Panc1 (cell line): ENCODE measurements at places on chromosomes 12 and 14. TPM values are rescaled to one million over a fixed set of nuclear protein-coding genes. Genes with fewer than 3 reads are reported as not detected.
A peak's percentile ranks its signal among the peaks of the same experiment; 100 is the strongest.

DNA sequence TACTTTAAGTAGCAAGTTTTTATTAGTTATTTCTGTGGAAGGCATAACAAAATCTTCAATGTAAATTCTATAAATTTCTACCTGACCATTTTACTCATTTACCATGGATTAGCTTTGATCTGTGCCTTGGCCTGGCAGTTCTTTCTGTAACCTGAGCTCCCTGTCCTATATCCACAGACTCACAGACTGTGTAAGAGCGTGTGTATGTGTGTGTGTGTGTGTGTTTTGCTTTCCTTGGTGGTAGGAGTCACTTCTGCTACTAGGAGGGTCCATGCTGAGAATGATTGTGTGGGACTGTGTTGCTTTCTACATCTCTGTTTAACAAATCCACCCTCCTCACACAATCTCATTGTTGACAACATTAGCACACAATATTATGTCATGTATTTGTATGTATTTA is 221.2 kb upstream of the PELI2 start:
- no peaks in the 10 kb centered on the region; the same call in 1 of the 2 replicates for H3K27me3 ChIP-seq
- H3K4me1 ChIP-seq: no peaks in the 10 kb centered on the region
- no peak for DNase-seq
- H3K27ac ChIP-seq: no peak overlapping the region

GRCh38 chr14:67738740-67739504 is 37.2 kb downstream of the RDH12 start:
- no peaks in the 10 kb centered on the region for H3K4me1 ChIP-seq
- no peaks in the 10 kb centered on the region for H3K27me3 ChIP-seq
- no peak for DNase-seq
- no peak overlapping the region for H3K27ac ChIP-seq
- no peak overlapping the region for H3K4me3 ChIP-seq

- H3K4me1 ChIP-seq: no peaks in the 10 kb centered on the region
- H3K36me3 ChIP-seq: no peaks in the 10 kb centered on the region
- no peak for DNase-seq
- no peaks in the 10 kb centered on the region for H3K27me3 ChIP-seq
- H3K27ac ChIP-seq: no peak overlapping the region
- H3K4me3 ChIP-seq: no peak overlapping the region
Measured at GRCh38 chr14:47226877-47227520, 448.4 kb downstream of the MDGA2 start.

DNA sequence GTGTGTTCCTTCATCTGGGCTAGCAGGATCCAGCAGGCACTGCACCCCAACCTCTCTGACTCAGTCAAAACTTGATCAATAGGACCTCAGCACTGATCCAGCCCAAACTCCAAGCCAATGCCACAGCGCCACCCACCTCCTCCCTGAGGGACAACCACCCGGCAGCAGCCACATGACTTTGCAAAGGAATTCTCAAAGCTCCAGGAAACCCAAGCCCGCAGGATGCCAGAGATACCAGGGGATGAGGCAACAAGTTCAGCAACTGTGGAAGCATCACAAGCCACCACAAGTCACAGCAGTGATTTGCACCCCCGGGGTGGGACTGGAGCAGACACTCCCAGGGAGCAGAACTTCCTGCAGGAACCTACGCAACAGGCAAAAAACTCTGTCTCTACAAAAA is 37.3 kb downstream of the ACTN1 start:
- peak overlapping the region; percentile 75 for H3K27ac ChIP-seq
- peaks cover 88% of the 10 kb centered on the region for H3K4me1 ChIP-seq
- no peaks in the 10 kb centered on the region for H3K27me3 ChIP-seq
- H3K36me3 ChIP-seq: no peaks in the 10 kb centered on the region
- H3K4me3 ChIP-seq: no peak overlapping the region

The SPTB gene
- total RNA-seq: 0.13 TPM

DNA sequence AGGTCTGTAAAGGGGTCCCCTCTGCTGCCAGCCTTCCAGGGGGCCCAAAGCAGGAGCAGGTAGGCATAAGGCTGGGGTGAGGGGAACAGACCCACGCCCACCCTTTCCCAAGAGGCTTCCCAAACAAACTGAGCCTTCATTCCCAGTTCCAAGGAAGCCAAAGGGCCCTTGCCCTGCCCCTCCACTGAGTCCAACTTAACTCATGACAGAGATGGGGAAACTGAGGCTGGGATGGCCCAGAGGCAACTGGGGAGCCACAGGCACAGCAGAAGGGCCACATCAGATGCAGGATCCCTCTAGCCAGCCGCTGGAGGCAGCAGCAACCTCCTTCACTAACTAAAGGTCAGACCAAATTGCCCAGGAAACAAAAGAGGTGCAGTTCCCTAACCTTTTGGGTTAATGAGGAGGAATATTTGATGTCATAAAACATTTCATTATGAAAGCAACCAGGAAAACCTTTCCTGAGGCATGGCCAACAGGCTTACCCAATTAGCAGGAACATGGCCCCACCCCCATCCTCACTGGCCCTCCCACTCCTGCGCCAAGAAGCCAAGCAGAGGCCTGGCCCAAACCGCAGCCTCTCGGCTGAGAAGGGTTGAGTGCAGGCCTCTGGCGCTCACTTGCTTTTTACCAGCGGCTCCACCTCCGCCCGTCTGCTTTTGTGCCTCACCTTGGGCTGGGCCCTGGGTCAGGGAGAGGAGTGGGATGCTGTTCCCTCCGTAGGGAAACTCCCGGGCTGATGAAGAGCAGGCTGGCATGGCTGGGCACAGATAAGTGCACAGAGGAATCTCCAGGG is 293.5 kb upstream of the RTL1 start:
- H3K4me3 ChIP-seq: no peak overlapping the region
- H3K27ac ChIP-seq: no peak overlapping the region
- no peaks in the 10 kb centered on the region for H3K36me3 ChIP-seq
- H3K4me1 ChIP-seq: no peaks in the 10 kb centered on the region

GRCh38 chr14:50791201-50791600 is 39.8 kb downstream of the NIN start:
- H3K27ac ChIP-seq: no peak overlapping the region
- no peaks in the 10 kb centered on the region for H3K36me3 ChIP-seq
- no peaks in the 10 kb centered on the region for H3K4me1 ChIP-seq

- no peak overlapping the region for H3K4me3 ChIP-seq
- no peak overlapping the region for H3K27ac ChIP-seq
- no peaks in the 10 kb centered on the region for H3K4me1 ChIP-seq
- no peak for DNase-seq
- no peaks in the 10 kb centered on the region for H3K36me3 ChIP-seq
Measured at GRCh38 chr14:69931960-69932359, 52.7 kb downstream of the SMOC1 start.

GRCh38 chr14:29832042-29832441 is 95.6 kb downstream of the PRKD1 start:
- H3K27me3 ChIP-seq: no peaks in the 10 kb centered on the region
- no peaks in the 10 kb centered on the region for H3K4me1 ChIP-seq
- H3K4me3 ChIP-seq: no peak overlapping the region
- H3K36me3 ChIP-seq: no peaks in the 10 kb centered on the region
- no peak for DNase-seq

DNA sequence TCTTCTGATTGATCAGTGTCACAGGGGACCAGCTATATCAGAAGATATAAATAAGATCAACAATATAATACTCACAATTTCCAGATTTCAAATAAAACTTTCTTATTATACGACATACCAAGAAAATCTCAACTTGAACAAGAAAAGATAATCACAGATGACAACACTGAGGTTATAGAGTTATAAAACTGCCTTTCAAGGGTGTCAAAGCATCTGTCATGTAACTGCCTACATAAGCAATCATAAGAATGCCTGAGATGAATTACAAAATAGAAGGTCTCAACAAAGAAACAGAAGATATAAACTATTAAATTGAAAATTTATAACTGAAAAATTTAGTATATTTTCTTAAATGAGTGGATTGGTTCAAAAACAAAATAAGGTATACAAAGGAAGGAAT is 659.2 kb downstream of the SLC16A7 start:
- H3K4me3 ChIP-seq: no peak overlapping the region
- no peaks in the 10 kb centered on the region for H3K36me3 ChIP-seq
- no peak overlapping the region for H3K27ac ChIP-seq
- no peak for DNase-seq
- H3K4me1 ChIP-seq: no peaks in the 10 kb centered on the region
